Fibroblast of the conjunctiva (primary cell): ENCODE measurements at places on chromosomes 1 and 21.

DNA sequence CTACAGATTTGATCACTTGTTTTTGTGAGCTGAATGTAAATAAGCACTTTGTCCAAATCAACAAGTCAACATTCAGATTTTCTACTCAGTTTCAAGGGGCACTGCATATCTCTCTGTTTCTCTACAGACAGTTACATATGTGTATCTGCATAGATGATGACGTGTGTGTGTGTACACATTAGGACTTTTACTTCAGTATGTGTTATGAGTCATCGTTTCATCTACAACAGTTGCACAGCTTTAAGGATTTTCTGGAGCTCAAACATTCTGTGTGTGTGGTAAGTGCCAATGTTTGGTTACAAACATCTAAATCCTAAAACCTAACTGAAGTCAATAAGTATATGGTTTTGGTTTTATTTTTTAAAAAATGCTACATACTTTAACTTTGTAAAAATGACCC is 494.5 kb upstream of the PBX1 start:
- no peak for DNase-seq

GRCh38 chr1:218402786-218403120 is 57.6 kb downstream of the TGFB2 start:
- DNase-seq: no peak

GRCh38 chr1:86478416-86479156 is 9.9 kb downstream of the CLCA1 start:
- no peak for DNase-seq

DNA sequence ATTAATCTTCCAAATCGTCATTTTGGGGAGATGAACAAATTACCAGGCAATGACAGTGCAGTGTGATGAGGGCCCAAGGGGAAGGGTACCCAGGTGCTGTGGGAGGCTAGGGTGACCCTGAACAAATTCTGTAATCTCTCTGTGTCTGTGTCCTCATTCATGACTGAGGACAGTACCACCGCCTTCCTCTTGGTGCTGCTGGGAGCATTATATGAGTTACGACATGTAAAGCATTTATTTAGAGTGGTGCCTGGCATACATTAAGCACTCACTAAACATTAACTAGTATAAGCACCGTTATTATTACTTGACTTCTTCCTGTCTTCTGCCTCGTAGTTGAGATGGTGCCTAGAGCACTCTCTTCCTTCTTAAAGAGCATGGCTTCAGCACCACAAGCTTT is 468.2 kb upstream of the VAMP3 start:
- no peak for DNase-seq
